ENCODE measurements at places on chromosomes 11 and 22. TPM values are rescaled to one million over a fixed set of nuclear protein-coding genes. Genes with fewer than 3 reads are reported as not detected.

FEN1 gene
- total RNA-seq = 28.0 TPM

OR51Q1 gene
- not detected for total RNA-seq

HMOX1 gene
- 10.9 TPM for total RNA-seq

CYP2D6 gene
- total RNA-seq = 3.3 TPM

TEX54 gene
- not detected for total RNA-seq

NFRKB gene
- total RNA-seq = 63.9 TPM

SLC25A45 gene
- total RNA-seq = 3.5 TPM

OR52I2 gene
- not detected for total RNA-seq
